Esophagus squamous epithelium (tissue), 5 donors: ENCODE measurements at places on chromosomes 7 and 10.

DNA sequence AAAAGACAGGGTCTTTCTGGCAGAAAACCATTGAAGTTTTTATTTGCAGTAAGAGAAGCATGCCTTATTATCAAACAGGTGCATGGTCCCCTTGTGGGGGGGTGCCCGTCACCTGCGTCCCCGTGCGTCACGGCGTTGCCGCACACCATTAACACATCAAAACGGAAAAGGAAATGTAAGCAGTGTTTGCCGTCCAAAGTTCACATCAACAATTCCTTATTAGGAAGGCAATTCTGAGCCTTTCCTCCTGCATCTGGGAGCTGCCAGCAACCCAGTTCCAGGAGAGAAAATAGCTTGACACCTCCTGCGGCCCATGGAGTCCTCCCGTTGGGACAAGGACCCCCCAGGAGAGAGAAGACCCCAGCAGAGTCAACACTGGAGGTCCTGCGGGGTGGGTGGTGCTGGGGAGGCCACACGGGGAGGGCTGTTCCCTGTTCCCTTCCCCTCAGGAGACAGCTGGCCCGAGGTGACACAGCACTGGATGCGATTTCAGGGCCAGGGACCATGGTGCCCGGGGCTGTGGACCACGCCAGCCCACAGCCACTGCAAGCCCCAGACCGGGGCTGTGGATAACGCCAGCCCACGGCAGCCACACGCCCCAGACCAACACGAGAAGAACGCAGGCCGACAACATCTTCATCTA lies 39.5 kb downstream of the DIP2C start:
- no peak for DNase-seq

GRCh38 chr10:117175215-117175900 lies 21.9 kb upstream of the KCNK18 start:
- DNase-seq: no peak

DNA sequence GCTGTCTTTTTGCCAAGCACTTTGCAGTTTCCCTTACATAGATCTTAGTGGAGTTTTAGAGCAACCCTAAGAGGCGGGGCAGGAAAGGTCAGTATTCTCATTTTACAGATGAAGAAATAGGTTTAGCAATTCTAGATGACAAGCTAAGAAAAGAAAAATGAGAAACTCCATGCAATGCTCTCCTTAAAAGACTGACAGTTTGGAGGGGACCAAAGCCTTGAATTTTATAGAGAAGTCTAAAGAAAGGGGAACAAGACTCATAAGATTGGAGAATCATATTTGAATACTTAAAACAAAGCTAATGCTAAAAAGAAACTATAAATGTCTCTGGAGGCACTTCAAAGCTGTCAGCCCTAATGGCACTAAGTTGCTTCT lies 19.6 kb downstream of the CEP55 start:
- DNase-seq: no peak

GRCh38 chr10:21888959-21889358 lies 114.6 kb downstream of the DNAJC1 start:
- no peak for DNase-seq

- DNase-seq: no peak
Measured at GRCh38 chr10:43574906-43575305, 490 bp upstream of the ZNF239 start.

DNA sequence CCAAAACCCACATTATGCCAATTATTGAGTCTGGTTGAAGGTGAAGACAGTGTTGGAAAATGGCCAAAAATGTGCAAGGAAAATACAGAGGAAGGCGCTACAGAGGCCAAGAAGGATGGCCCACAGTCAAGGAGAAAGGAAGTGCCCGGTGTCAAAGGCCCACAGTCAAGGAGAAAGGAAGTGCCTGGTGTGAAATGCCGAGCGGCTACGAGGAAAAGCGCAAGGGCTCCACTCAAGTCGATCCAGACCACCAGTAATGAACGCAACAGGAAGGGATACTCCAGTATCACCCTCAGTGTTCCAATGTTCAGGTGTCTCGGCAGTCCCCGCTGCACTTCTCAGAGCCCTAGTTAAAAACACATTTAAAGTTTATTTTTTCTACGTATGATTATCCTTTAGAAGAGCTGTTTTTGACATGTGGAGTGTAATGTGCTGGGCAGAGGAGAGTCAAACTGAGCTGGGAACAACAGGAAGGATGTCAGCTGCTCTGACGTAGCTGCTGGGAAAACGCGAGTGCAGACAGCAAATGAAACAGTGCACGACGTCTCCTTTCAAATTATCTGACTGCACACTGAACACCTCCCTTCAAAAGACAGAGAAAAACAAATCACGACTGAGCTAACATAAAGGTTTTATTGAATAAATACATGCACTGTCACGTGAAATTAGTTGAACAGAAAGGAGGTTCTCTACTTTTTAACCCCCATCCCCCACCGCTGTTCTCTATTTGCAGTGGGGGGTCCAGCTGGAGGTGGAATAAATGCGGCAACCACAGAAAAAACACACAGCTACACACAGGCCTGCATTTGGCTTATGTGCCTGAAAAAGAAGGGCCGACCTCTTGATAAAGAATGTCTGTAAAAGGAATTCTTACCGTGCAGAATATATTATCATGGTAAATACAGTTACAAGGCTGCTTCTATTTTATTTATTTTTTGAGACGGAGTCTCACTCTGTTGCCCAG lies 26.1 kb upstream of the NCAPG2 start:
- DNase-seq: no peak

DNA sequence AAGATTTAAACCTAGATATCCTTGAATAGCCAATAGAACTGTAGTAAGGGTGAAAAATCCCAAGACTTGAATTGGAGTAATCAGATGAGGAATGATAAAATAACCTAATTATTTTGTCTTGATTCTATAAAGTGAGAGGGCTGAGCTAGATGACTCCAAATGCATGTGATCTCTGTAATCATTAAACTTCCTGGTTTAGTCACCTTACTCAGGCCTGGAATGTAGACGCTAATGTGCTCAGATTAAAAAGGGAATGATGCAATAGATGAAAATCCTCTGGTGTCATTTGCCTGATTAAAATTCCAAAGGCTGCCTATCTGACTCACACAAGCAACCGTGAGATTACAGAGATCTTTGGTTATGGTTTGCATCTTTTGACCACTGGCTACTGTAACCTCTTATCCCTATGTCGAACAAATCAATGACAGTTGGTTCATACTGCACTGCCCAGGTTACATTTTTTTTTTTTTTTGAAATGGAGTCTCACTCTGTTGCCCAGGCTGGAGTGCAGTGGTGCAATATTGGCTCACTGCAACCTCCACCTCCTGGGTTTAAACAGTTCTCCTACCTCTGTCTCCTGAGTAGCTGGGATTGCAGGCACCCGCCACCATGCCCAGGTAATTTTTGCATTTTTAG lies 2.9 kb upstream of the HKDC1 start:
- no peak for DNase-seq

GRCh38 chr7:92751902-92752901 lies 84.2 kb downstream of the CDK6 start:
- DNase-seq: no peak

DNA sequence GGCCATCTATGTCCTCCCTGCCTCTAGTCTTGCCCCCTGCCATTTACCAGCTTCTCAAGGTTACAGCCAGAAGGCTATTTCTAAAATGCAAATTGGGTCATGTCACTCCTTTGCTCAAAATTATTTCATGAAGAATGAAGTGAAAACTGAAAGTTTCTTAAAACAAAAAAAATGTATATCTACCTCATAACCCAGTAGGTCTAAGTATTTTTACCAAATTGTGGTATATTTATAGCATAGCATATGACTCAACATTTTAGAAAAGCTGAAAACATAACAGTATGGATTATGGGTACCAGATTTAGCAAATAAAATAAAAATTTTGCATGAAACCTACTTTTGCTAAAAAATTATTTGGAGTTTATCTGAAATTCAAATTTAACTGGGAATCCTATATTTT lies 78.4 kb downstream of the SLC16A9 start:
- DNase-seq: no peak

DNA sequence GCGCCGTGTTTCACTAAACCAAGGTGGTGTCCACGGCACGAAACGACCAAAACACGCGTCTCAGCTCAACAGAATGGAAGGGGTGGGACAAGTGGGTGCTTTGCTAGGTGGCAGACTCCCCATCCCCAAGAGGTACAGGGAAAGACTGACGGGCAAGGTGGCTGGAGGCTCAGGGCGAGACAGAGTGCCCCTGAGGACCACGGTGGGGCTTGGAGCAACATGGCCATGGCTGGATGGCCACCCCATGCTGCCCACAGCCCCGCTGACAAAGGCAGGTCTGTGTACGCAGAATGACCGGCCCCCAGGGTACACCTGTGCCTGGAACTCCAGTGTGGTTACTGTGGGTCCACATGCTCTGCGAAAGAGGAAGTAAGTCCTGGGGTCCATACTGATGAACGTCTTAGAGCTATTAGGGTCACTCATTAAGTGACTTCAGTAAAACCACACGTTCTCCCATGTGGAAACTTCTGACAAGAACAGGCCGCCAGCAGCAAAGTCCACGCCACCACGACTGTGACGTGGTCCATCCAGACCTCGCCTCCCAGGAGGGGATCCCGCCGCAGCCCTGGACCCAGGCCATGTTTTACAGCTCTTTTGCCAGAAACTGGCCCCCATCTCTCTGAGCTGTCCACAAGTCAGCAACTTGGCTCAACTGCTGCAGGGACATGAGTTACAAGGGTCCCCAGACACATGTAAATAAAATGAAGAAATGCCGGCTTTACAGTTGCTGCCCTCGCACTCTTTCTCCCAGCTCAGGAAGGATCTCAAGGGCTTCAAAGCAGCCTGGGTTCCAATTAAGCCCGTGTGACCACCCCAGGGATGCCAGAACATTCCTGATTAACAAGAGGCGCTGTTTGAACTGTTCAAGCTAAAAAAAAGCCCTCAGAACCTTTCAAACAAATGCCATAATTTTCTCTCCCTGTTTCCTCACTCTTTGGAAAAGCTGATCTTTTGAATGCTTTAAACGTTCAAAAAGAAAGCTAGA lies 66.8 kb downstream of the MAD1L1 start:
- DNase-seq: no peak

GRCh38 chr7:31695859-31696614 lies 9.0 kb downstream of the PPP1R17 start:
- DNase-seq: no peak

DNA sequence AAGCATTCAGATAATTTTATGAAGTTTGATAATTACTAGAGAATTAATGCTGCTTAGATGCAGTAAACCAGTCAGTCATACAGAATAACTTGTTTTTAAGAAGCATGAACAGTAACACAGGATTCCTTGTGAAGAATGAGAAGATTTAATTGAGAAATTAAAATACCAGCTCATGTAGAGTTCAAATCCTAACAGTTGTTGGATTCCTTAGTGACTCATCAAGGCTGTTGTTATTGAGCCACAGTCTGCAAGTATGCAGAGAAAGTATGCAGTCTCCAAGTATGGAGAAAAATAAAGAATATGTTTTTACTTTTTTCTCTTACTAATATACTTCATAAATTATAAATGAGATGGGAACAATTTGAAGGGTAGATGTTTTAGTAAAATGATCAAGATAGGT lies 30.2 kb upstream of the CYP26C1 start:
- DNase-seq: no peak

DNA sequence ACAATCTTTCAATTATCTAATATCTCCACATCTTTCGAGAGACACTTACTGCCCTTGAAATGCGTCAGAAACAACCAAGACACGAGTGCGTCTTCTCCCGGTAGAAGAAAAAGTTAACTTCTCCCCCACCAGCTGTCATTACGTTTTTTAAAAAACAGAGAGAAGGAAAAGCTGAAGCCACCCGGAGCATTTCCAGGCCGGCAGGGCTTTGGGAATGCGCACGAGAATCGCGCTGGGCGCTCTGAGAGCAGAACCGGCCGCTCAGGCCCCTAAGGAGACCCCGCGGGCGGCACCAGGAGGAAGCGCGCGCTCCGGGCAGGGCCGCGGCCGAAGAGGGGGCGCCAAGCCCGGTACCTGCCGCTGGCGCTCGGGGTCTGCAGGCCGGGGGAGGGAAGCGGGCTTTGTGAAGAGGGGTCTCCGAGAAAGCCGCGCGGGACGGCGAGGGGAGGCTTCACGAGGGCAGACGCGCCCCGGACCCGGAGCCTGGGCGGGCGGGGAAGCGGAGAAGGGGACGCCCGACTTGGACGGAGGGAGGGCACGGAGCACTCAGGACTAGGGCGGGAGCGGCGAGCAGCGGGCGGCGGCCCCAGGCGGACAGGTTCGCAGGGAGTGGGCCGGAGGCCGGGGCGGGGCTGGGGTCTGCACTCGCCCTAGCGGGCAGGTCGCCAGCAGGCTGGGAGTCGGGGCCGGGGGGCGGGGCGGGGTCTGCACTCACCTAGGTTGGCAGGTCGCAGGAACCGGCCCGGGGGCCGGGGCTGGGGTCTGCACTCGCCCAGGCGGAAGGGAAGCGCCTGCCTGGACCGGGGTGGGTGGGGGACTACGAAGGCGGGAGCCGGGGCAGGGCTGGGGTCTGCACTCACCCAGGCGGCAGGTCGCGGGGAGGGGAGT lies 932 bp downstream of the ESYT2 start:
- no peak for DNase-seq

DNA sequence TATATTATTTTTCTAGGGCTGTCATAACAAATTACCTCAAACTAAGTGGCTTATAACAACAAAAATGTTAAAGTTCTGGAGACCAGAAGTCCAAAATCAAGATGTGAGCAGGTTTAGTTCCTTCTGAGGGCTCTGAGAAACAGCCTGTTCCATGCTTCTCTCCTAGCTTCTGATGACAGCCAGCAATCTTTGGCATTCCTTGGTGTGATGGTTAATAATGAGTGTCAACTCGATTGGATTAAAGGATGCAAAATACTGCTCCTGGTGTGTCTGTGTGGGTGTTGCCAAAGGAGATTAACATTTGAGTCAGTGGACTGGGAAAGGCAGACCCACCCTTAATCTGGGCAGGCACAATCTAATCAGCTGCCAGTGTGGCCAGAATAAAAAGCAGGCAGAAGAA lies 26.3 kb upstream of the TNKS2 start:
- DNase-seq: no peak

DNA sequence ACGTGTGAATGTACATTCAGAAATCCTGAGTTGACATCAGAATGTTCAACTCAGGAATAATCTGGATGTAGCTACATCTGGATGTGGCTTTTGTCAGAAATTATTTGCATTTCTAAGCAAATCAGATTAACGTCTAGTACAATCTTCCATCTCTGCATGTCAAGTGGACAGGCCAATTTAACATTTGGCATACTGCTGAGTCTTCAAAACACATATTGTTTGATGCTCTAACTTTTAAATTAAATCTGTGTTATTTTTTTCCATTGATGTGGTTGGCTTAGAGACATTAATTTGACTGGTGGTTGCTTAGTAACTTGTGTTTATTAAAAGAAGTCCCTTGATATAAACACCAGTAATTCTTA lies 3.4 kb downstream of the STAMBPL1 start:
- no peak for DNase-seq

DNA sequence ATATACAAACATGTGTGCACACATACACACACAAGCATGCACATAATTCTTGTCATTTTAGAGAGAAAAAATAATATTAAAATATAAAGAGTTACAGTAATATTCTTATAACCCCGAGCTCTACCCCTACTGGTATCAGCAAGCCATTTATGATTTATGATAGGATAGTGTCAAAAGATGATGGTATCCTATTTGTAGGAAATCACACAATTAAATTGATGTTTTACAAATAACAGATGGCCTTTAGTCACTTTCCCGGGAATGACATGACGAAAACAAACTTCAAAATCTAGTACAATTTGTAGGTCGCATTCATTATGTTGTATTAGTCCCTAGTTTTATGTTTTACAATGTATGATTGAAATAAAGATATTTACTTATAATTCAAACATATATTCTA lies 36.8 kb downstream of the THSD7A start:
- no peak for DNase-seq

- DNase-seq: no peak
Measured at GRCh38 chr7:1122832-1123501, 35.1 kb downstream of the GPER1 start.

- no peak for DNase-seq
Measured at GRCh38 chr10:71965623-71966022, 1.4 kb downstream of the CHST3 start.

- DNase-seq: no peak
Measured at GRCh38 chr10:122052701-122053100, 63.7 kb downstream of the TACC2 start.
